ENCODE measurements at places on chromosomes 4 and X. TPM values are rescaled to one million over a fixed set of nuclear protein-coding genes. Genes with fewer than 3 reads are reported as not detected.

The CCSER1 gene
- total RNA-seq: 13.2 TPM

GRCh38 chrX:118839334-118839958 lies 15.8 kb downstream of the ZCCHC12 start:
- no peaks in the 10 kb centered on the region for H3K27me3 ChIP-seq
- H3K27ac ChIP-seq: no peak overlapping the region
- peaks cover 4% of the 10 kb centered on the region for H3K4me1 ChIP-seq

The FHIP1A gene
- 23.7 TPM for total RNA-seq

GRCh38 chr4:188032583-188032982 lies 37.0 kb downstream of the ZFP42 start:
- H3K36me3 ChIP-seq: no peaks in the 10 kb centered on the region
- no peaks in the 10 kb centered on the region for H3K4me1 ChIP-seq
- no peak overlapping the region for H3K4me3 ChIP-seq
- DNase-seq: no peak

DNA sequence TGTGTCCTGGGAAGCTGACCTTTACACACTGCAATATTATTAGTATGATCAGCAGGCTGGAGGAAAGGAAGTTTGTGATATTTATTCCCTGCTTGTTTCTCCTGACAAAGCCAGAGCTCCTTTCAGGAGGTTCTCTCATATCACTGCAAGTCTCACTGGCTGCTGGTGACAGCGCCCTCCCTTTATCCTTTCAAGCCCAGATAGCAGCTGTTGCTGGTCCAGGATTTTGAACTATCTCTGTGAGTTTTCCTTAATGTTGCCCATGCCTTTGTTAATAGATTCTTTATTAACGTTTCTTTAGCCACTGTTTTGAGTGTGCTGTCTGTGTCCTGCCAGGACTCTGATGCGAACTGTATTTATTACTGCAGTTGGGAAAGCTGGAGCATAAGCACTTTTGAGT lies 518.7 kb downstream of the C4orf33 start:
- no peak for DNase-seq
- H3K36me3 ChIP-seq: no peaks in the 10 kb centered on the region
- H3K27ac ChIP-seq: no peak overlapping the region
- H3K4me1 ChIP-seq: no peaks in the 10 kb centered on the region

GRCh38 chr4:42653626-42654560 lies 3.0 kb downstream of the ATP8A1 start:
- H3K27ac ChIP-seq: peak overlapping the region; percentile 92
- no peaks in the 10 kb centered on the region for H3K27me3 ChIP-seq
- no peak for DNase-seq
- H3K36me3 ChIP-seq: no peaks in the 10 kb centered on the region
- no peak overlapping the region for H3K4me3 ChIP-seq

DNA sequence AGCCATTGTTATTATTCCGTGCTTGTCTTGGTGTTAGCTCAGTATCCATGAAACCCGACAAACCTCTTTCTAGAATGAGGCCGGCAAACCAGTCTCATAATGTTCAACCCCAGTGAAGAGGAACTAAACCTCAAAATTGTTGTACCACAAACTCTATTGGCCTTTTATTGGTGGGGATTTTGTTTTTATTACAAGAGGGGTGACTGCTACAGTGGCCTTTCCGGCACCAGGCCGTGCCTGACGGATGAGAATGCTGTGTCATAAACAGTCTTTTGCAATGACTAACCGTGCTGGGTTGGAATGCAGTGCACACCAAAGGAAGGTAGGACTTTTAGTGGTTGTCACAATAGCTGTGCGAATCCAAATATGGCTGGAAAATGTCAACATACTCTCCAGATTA lies 60.8 kb downstream of the SHROOM2 start:
- no peaks in the 10 kb centered on the region for H3K27me3 ChIP-seq
- H3K4me3 ChIP-seq: no peak overlapping the region
- no peak overlapping the region for H3K27ac ChIP-seq
- no peaks in the 10 kb centered on the region for H3K36me3 ChIP-seq
- no peaks in the 10 kb centered on the region for H3K4me1 ChIP-seq
- no peak for DNase-seq

DNA sequence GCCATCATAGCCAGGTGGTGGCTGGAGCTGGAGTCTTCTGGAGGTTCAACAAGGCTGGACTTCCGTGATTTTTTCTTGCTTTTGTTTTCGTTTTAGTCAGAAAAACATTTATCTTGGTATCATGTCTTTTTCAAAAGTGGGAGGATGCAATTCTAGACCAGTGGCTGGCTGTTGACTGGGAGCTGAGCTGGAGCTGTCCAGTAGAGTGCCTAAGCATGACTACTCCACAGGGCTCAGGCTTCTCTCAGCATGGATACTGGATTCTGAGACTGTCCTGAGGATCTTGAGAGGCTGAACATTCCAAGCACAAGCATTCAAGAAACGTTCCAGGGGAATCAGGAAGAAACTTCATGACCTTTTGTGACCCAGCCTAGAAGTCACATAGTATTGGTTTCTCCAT lies 598.1 kb downstream of the MID1IP1 start:
- no peaks in the 10 kb centered on the region for H3K27me3 ChIP-seq
- DNase-seq: no peak
- H3K4me1 ChIP-seq: no peaks in the 10 kb centered on the region
- H3K4me3 ChIP-seq: no peak overlapping the region
- H3K27ac ChIP-seq: no peak overlapping the region

The CCKAR gene
- 1.0 TPM for total RNA-seq

The RIBC1 gene
- total RNA-seq: 0.52 TPM

The ENOX2 gene
- 7.9 TPM for total RNA-seq

GRCh38 chrX:41085512-41085877 lies 250 bp downstream of the USP9X start:
- peaks cover 3% of the 10 kb centered on the region for H3K4me1 ChIP-seq
- peak; percentile 72 for DNase-seq
- no peaks in the 10 kb centered on the region for H3K27me3 ChIP-seq
- H3K27ac ChIP-seq: peak overlapping the region; percentile 95

The JAKMIP1 gene
- total RNA-seq: 1.3 TPM

- H3K36me3 ChIP-seq: peaks cover 4% of the 10 kb centered on the region
- H3K4me3 ChIP-seq: no peak overlapping the region
- peaks cover 7% of the 10 kb centered on the region for H3K4me1 ChIP-seq
Measured at GRCh38 chr4:24836661-24837242, 41.4 kb downstream of the SOD3 start.

The SASH3 gene
- total RNA-seq: 3.6 TPM

The PDE6B gene
- total RNA-seq: not detected

The PRKX gene
- total RNA-seq: 8.6 TPM

DNA sequence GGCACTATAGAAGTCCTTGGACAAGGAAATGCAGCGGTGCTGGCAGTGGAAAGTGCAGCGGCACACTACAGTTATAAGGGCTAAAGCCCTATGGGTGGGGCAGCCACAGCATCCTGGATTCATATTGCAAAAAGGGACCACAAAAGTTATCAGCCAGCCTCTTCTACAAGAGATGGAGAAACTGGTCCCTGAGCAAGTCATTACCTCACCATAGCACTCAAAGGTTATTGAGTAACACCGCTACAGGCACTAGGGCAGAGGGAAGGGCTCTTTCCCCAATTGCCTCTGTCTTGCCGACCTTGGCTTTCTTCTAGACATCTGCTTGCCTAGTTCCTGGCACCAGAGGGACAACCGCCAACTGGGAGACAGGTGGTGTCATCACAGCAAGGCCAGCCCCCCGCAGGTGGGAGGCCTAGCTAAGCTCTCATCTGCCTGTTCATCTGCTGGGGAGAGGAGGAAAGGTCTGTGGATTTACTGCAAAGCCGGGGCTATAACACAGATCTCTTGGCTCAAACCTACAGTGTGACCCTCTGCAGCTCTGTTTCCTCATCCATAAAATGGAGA lies 600.0 kb downstream of the BCOR start:
- H3K27me3 ChIP-seq: no peaks in the 10 kb centered on the region
- no peaks in the 10 kb centered on the region for H3K36me3 ChIP-seq
- H3K27ac ChIP-seq: no peak overlapping the region
- no peaks in the 10 kb centered on the region for H3K4me1 ChIP-seq
- H3K4me3 ChIP-seq: no peak overlapping the region

DNA sequence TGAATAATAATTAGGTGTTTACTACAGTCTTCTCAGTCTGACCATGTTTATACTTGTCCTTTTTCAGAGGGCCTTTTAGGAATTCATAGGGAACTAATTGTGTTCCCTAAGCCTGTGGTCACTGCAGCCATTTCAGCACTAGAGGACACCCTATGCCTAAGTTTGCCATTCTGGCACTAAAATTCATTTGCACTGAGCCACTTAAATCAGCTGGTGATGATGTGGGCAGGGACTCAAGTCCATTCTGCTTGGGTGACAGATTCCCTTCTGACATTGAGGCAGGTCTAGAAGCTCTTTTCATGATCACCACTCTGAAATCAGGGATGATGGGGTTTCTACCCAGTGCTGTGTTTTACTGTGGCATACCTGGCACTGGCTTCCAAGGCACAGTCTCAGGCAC lies 1178.9 kb upstream of the DIAPH2 start:
- DNase-seq: no peak
- H3K27me3 ChIP-seq: no peaks in the 10 kb centered on the region
- H3K4me1 ChIP-seq: no peaks in the 10 kb centered on the region
- H3K27ac ChIP-seq: no peak overlapping the region
- H3K4me3 ChIP-seq: no peak overlapping the region
- H3K36me3 ChIP-seq: no peaks in the 10 kb centered on the region

GRCh38 chrX:119419146-119419545 lies 20.0 kb downstream of the SLC25A43 start:
- peak; percentile 36 for DNase-seq
- no peaks in the 10 kb centered on the region for H3K36me3 ChIP-seq
- H3K4me1 ChIP-seq: peaks cover 7% of the 10 kb centered on the region
- no peak overlapping the region for H3K27ac ChIP-seq
- no peak overlapping the region for H3K4me3 ChIP-seq
- no peaks in the 10 kb centered on the region for H3K27me3 ChIP-seq

- H3K27ac ChIP-seq: no peak overlapping the region
- DNase-seq: no peak
- no peaks in the 10 kb centered on the region for H3K36me3 ChIP-seq
- H3K4me3 ChIP-seq: no peak overlapping the region
- no peaks in the 10 kb centered on the region for H3K27me3 ChIP-seq
Measured at GRCh38 chr4:153409924-153410501, 56.1 kb upstream of the TMEM131L start.

The PAGE5 gene
- not detected for total RNA-seq

DNA sequence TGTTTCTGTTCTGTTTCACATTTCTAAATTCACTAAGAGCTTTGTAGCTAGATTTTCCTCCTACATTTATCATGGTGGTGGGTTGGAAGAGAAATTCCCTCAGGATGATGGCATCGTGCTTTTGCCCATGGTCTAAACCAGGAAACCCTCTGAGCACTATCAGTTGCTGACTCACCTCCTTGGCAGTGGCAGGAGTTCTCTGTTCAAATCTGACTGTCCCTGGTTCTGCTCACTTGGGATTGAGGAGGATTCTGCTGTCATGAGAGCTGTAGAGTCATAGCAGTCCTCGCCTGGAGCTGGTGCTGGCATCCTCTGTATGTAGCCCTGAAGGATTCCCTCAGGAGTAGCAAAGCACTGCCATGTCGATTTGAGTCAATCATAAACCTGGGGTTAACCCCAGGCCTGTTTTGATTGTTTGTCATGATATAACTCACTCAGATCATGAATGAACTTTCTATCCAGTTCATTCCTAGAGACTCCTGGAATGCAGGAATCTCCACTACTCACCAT lies 9.4 kb downstream of the TEX13A start:
- no peaks in the 10 kb centered on the region for H3K27me3 ChIP-seq
- no peaks in the 10 kb centered on the region for H3K36me3 ChIP-seq
- no peak overlapping the region for H3K4me3 ChIP-seq
- no peak overlapping the region for H3K27ac ChIP-seq

GRCh38 chr4:121195649-121196048 lies 31.5 kb upstream of the TNIP3 start:
- H3K36me3 ChIP-seq: no peaks in the 10 kb centered on the region
- no peaks in the 10 kb centered on the region for H3K4me1 ChIP-seq
- no peak for DNase-seq
- H3K4me3 ChIP-seq: no peak overlapping the region
- no peaks in the 10 kb centered on the region for H3K27me3 ChIP-seq

The STPG2 gene
- total RNA-seq: 0.66 TPM

GRCh38 chr4:7499661-7500060 lies 64.9 kb upstream of the PSAPL1 start:
- H3K27me3 ChIP-seq: no peaks in the 10 kb centered on the region
- no peaks in the 10 kb centered on the region for H3K36me3 ChIP-seq
- no peaks in the 10 kb centered on the region for H3K4me1 ChIP-seq
- no peak overlapping the region for H3K27ac ChIP-seq

GRCh38 chrX:97504431-97504830 lies 620.7 kb downstream of the RPA4 start:
- no peaks in the 10 kb centered on the region for H3K36me3 ChIP-seq
- no peak for DNase-seq
- H3K27me3 ChIP-seq: no peaks in the 10 kb centered on the region
- H3K4me1 ChIP-seq: no peaks in the 10 kb centered on the region
- H3K4me3 ChIP-seq: no peak overlapping the region
- no peak overlapping the region for H3K27ac ChIP-seq

- no peak overlapping the region for H3K4me3 ChIP-seq
- H3K27me3 ChIP-seq: no peaks in the 10 kb centered on the region
- DNase-seq: no peak
- no peaks in the 10 kb centered on the region for H3K4me1 ChIP-seq
- no peak overlapping the region for H3K27ac ChIP-seq
- no peaks in the 10 kb centered on the region for H3K36me3 ChIP-seq
Measured at GRCh38 chrX:30521440-30522182, 56.0 kb downstream of the TASL start.

GRCh38 chr4:13733817-13734216 lies 106.3 kb upstream of the BOD1L1 start:
- H3K4me1 ChIP-seq: no peaks in the 10 kb centered on the region
- no peak overlapping the region for H3K27ac ChIP-seq
- H3K4me3 ChIP-seq: no peak overlapping the region
- H3K36me3 ChIP-seq: no peaks in the 10 kb centered on the region

The COL25A1 gene
- 0.99 TPM for total RNA-seq

- H3K27me3 ChIP-seq: no peaks in the 10 kb centered on the region
- H3K4me3 ChIP-seq: no peak overlapping the region
- H3K36me3 ChIP-seq: no peaks in the 10 kb centered on the region
- no peak overlapping the region for H3K27ac ChIP-seq
- no peaks in the 10 kb centered on the region for H3K4me1 ChIP-seq
Measured at GRCh38 chrX:155231163-155231562, 14.9 kb downstream of the VBP1 start.

The XK gene
- 9.6 TPM for total RNA-seq

The CT45A3 gene
- total RNA-seq: not detected

The MTMR8 gene
- 1.0 TPM for total RNA-seq

The TLR8 gene
- not detected for total RNA-seq

DNA sequence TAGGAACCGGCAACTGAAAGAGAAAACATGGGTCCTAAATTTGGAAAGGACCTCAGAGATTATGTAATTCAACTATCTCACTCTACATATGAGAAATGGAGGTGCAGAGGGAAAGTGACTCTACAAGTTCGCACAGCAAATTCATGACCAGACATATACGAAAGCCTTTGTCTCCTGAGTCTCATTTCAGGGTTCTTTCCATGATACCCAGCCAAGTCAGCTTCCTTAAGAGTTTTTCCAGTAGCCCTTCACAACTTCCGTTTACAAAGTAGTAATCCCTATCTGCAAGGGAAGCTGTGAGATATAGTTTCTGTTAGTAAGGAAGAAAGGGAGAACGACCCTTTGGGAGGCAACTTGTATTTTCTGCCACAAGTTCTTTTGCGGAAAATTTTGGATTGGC lies 110.6 kb downstream of the TEX13A start:
- no peaks in the 10 kb centered on the region for H3K36me3 ChIP-seq
- H3K4me3 ChIP-seq: no peak overlapping the region
- H3K27ac ChIP-seq: no peak overlapping the region
- no peak for DNase-seq
- H3K4me1 ChIP-seq: no peaks in the 10 kb centered on the region

The MAGED4 gene
- 5.2 TPM for total RNA-seq

- H3K27me3 ChIP-seq: no peaks in the 10 kb centered on the region
- H3K4me3 ChIP-seq: no peak overlapping the region
- no peak for DNase-seq
- H3K27ac ChIP-seq: no peak overlapping the region
- H3K4me1 ChIP-seq: no peaks in the 10 kb centered on the region
Measured at GRCh38 chrX:3651277-3651676, 62.2 kb downstream of the PRKX start.

All from body of pancreas (tissue), 4 donors.